NCI-H774 (cell line): ENCODE measurements at places on chromosomes 13 and 19.

- DNase-seq, result no peak
Measured at GRCh38 chr19:38710928-38711725, 33.1 kb downstream of the CAPN12 start.

DNA sequence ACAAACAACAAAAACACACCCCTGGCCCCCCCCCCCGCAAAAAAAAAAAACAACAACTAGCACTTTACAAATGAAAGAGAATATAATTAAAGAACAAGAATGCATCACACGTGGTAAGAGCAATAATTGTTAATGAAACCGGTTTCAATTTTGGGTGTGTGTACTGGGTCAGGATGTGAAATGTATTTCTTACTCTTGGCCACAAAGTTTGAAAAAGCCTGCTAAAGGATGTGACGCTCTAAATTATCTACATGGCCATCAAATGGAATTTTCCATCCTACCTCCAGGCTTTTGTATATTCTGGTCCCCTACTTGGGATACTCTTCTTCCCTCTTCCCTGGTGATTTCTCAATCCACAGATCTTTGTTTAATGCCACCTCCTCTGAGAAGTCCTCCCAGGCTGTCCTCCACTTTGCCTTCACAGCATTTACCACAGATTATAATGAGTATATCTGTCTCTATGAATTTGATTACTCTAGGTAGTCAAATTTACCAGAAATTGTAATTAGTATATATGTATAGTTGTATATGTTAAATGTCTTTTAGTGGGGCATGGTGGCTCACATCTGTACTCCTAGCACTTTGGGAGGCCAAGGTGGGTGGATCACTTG is 2.1 kb downstream of the SARS2 start:
- DNase-seq, result no peak

- DNase-seq, result no peak
Measured at GRCh38 chr13:45412274-45413049, 5.7 kb downstream of the SLC25A30 start.

DNA sequence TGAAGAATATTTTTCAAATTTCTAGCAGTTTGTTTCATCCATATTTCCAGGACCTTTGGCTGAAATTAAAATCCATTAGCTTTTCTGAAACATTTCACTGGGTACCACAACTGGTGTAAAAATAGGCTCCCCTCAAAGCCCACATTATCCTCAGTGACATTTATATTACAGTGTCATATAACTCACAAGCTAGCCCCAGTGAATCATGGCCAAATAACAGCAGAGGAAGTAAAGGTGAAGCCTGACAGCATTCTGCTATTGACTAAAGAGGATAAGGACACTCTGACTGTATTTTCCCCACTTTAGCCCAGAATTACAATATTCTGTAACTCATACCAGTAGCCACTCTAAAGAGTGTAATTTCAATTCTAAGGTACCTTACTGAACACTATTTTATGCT is 21.9 kb downstream of the KCTD12 start:
- no peak for DNase-seq

DNA sequence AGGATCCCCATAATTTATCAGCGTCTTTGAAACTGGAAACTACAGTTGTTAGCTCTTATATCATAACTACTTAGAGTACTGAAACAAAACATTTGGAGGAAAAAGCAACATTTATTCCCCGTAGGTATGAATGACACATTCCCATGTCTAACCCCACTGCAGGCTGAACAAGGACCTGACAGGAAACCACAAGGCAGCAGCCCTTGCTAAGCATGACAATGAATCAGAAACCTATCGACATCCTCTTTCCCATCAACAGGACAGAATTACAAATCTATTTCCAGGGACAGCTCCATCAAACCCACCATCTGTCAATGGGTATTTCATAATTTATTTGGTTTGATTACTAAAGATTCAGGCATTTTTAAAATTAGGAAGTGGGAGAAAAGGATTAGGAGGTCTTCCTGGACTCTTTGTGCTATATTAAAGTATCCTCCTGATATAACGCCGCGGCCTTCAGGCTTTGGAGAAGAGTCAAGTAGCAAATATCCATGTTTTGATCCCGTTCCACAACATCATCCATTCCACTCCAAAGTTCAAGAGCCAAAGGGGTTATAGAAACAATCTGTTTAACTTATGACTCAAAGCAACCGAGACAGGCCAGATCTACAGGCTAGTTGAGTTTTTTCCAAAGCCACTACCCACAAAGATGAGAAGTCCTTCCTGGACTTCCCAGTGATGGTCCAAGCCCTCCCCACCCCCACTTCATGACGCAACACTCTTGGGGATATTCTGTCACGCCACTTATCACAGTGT is 51.1 kb downstream of the FAM216B start:
- DNase-seq, result no peak

DNA sequence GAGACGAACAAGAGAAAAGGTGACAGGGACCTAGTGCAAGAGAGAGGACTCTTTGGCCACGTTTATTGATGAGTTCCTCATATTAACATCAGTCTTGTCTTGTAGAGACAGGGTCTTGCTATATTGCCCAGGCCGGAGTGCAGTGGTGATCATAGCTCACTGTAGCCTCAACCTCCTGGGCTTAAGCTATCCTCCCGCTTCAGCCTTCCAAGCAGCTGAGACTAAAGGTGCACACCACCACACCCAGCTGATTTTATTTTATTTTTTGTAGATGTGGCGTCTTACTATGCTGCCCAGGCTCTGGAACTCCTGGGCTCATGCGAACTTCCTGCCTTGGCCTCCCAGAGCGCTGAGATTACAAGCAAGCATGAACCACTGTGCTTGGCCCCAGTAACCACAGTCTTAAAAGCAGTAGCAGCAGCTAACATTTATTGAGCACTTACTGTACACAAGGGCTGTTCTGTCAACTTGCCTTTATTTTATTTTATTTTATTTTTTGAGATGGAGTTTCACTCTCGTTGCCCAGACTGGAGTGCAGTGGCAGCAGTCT is 1.1 kb upstream of the SH2D3A start:
- DNase-seq, result no peak

- DNase-seq, result no peak
Measured at GRCh38 chr13:31191748-31192147, 8.0 kb upstream of the B3GLCT start.

DNA sequence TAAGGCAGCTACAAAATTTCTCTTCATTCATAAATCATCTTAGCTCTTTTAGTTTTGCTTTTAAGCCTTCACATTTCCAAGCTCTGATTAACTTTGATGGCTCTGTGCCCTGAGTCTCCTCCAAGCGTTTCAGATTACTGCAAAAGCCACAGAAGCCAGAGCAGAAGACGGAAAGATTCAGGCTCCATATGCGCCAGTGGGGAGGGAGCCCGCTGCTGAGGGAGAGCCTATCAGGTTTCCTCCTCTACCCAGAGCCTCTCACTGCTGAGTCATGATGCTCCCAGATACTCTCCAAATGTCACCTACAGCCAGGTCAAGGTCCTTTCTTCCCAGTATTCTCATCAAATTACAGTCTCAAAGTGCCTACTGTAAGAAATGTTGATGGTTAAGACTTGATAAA is 193.6 kb downstream of the RAP2A start:
- DNase-seq, result no peak

DNA sequence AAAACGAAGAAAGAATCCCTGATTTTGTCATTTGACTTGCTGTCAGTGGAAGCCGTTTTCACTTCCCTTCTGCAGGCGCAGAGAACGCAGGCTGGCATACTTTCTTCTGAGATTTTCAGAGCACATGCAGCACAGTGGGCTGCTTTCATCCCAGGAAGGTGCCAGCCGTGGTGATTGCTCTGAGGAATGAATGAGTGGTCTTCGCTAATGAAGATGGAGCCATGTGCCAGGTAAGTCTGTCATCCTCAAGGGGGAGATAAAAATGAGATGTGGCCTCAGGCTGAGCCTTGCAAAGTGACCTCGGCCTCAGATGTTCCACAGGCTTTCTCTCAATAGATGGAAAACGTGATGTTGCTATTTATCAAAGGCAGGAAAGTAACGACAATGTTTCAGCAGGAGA is 94.6 kb upstream of the FARP1 start:
- no peak for DNase-seq

GRCh38 chr19:5674714-5675113 is 5.6 kb downstream of the MICOS13 start:
- no peak for DNase-seq

GRCh38 chr19:49343123-49343522 is 7.9 kb downstream of the CD37 start:
- no peak for DNase-seq

DNA sequence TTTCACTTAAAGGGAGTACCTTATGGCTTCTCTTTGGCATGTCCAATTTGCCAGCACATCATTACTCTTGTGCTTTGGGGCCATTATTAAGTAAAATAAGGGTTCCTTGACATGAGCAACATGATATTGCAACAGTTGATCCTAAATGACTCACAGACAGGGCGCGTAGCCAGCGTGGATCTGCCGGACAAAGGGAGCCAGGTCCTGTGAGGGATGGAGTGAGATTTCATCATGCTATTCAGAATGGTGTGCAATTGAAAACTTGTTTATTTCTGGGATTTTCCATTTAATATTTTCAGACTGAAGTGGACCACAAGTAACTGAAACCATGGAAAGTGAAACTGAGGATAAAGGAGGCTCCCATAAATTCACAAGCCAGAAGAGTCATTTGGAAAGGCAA is 48.6 kb upstream of the WASF3 start:
- DNase-seq, result no peak

- DNase-seq, result no peak
Measured at GRCh38 chr13:72315312-72315711, 412.1 kb downstream of the MZT1 start.

GRCh38 chr19:1853295-1854038 is 5.2 kb upstream of the REXO1 start:
- DNase-seq, result peak; percentile 45

- DNase-seq, result no peak
Measured at GRCh38 chr19:14300303-14300702, 80.9 kb upstream of the ADGRE5 start.

- DNase-seq, result no peak
Measured at GRCh38 chr13:51262501-51263211, 40.5 kb downstream of the FAM124A start.

GRCh38 chr19:1446713-1447481 is 3.0 kb upstream of the APC2 start:
- no peak for DNase-seq

- no peak for DNase-seq
Measured at GRCh38 chr13:79512950-79513349, 32.0 kb downstream of the NDFIP2 start.
